ENCODE measurements at places on chromosomes 3 and 15.
A peak's percentile ranks its signal among the peaks of the same experiment; 100 is the strongest.

DNA sequence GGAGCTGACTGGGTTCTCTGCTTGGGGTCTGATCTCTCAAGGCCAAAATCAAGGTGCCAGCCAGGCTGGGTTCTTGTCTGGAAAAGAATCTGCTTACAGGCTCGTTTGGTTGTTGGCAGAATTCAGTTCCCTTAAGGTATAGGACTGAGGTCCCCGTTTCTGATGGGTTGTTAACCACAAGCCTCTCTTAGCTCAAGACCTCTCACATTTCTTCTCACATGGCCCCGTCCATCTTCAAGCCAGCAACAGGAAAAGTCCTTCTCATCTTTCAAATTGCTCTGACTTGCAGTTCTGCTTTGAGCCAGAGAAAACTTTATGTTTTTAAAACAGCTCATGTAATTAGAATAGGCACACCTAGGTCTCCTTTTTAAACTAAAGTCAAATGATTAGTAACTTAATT is 20.4 kb downstream of the UACA start:
- no peak for DNase-seq

DNA sequence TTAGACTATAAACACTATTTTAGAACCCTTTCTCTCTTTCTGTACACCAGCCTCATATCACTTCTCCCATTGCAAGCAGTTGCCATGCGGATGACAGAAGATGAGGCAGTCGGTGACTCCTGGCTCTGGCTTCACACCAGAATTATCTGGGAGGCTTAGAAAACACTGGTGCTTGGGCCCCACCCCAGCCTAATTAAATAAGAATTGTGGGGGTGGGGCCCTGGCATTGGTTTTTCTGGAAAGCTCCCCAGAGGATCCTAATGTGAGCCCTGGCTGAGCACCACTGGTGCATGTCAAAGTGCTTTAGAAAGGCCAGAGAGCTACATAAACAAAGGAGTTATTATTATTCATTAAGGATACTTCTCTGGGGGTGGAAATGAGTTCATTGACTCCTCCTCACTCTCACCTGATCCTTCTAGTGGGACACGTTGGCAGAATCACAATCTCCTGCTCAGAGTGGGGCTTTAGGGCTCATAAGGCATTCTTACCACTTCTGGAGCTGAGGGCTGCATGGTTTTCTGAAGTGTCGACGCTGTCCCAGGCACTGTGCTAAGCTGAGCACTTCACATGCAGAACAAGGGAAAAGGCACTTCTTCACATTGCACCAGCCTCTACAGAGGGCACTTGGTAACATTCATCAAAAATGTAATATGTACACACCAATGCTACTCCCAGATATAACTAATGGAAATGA is 188.5 kb upstream of the TLE3 start:
- no peak for DNase-seq

DNA sequence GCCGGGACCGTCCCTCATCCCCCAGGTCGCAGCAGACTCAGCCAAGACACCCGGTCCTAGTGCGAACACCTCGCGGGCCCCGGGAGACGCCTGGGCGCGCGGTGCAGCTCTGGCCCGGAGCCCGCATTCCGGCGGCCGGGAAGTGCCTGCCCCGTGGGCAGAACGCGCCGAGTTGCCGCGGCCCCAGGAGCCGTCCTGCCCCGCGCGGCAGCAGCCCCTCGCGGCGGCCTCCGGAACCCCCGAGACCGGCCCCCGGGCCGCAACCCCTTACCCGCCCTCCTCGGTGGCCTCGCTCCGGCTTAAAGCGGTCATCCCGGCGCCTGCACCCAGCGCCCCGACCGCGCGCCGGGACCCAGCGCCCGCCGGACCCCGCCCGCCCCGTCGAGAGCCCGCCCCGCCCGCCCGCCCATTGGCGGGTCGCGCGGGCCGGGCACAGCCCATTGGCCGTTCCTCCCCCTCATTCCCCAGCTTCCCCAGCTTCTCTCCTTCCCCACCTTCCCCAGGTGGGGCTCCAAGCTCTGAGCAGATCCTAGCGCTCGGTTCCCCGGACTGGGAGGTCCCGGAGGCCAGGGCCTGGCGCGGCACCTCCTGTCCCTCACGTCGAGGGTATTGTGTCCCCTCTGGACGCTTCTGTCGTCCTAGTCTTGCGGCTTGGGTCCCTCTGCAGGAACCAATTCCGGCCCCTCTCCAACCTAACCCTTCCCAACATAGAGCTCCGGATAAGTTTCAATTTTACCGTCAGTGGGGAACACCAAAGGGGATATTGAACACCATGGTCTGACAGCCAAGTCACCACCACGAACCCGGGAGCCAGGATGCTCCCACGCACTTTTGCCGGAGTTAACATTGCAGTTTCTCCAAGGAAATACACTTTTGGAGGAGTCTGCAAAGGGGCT is at the start of gene GRAMD2A:
Gene GRAMD2A, minus strand, starts transcription at position 328 of the 896 bp plus-strand sequence.
- DNase-seq = no peak

GRCh38 chr3:172787746-172788145 is 37.2 kb downstream of the ECT2 start:
- no peak for DNase-seq

DNA sequence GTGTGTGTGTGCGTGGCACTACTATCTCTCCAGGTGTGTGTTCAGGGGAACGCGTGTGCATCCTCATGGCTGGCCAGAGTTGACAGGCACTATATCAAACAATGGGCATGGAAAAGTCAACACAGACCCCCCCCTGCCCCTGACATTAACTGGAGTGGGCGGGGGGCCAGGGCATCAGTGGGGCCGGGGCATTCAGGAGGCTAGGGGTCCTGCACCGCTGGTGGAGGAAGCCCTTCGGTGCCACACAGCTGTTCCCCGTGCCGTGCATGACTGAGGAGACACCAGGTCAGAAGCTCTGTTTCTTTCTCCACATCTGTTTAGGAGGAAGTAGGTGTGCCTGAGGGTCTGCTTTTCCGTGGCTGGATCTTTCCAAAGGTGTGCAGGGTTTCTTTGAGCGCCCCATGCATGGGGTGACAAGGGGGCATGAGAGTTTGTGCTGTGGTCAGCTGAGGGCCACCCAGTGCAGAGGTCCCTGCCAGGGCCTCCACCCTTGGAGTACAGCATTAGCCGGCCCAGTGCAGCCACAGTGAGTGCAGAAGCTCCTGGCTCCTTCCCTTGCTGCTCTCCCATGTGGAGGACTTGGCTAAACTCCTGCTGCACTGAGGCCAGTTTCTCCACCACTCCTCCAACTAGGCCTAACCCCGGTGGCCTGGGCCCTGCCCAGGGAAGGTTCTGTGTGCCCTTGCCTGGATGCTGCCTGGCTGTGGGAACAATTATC is 7.5 kb downstream of the C3orf22 start:
- DNase-seq = no peak

DNA sequence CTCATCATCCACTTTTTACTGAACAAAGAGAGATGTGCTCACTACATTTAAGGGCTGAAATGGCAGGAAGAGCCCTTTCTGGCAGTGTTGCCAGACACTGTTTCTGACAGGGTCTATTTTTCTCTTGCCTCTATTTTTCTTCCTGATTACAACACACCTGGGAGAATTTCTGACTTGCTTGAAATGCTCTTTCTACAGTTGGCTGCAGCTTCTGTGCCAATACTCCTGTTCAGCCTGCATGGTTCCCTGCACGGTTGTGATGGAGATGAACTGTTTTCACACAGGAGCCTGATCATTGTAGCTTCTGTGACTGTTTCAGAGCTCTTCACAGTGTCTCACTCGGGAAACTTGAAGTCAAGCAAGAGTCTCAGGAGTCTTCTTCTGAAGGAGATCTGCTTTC is 83.0 kb upstream of the DLG1 start:
- no peak for DNase-seq

DNA sequence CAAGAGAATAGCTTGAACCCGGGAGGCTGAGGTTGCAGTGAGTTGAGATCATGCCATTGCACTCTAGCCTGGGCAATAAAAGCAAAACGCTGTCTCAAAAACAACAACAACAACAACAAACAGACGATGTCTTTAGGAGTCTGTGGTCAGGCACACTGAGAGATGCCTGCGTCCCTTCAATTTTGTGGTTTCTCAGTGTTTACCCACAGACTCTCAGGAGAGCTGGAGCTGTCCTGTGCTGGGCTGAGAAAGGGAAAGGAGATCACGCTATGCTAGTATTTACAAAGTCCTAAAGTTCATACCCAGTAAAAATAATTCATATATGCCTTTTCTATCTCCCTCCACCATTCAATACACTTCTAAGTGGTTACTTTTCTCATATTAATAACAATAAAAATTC is 6.3 kb downstream of the LAMP3 start:
- DNase-seq = no peak

- no peak for DNase-seq
Measured at GRCh38 chr3:9192248-9193025, 57.0 kb downstream of the SRGAP3 start.

DNA sequence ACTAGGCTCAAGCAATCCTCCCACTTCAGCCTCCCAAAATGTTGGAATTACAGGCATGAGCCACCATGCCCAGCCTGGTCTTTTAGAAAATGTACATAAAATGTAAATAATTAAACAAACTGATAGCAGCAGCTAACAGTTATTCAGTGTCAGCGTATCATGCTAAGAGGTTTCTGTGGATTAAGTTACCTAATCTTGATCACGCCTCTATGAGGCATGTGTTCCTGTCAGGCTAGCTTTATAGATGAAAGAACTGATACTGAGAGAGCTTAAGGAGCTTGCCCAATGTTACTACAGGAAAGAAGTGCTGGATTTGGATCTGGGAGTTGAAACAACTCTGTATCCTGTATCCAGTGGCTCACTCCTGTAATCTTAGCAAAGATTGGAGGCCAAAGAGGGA is 11.2 kb upstream of the MST1R start:
- no peak for DNase-seq

GRCh38 chr3:161293381-161293780 is 72.3 kb downstream of the NMD3 start:
- no peak for DNase-seq

GRCh38 chr3:171948674-171949073 is 90.7 kb upstream of the FNDC3B start:
- DNase-seq = no peak

- DNase-seq = no peak
Measured at GRCh38 chr3:21330293-21330692, 420.7 kb downstream of the ZNF385D start.

GRCh38 chr3:99172736-99173657 is 271.5 kb upstream of the DCBLD2 start:
- no peak for DNase-seq

DNA sequence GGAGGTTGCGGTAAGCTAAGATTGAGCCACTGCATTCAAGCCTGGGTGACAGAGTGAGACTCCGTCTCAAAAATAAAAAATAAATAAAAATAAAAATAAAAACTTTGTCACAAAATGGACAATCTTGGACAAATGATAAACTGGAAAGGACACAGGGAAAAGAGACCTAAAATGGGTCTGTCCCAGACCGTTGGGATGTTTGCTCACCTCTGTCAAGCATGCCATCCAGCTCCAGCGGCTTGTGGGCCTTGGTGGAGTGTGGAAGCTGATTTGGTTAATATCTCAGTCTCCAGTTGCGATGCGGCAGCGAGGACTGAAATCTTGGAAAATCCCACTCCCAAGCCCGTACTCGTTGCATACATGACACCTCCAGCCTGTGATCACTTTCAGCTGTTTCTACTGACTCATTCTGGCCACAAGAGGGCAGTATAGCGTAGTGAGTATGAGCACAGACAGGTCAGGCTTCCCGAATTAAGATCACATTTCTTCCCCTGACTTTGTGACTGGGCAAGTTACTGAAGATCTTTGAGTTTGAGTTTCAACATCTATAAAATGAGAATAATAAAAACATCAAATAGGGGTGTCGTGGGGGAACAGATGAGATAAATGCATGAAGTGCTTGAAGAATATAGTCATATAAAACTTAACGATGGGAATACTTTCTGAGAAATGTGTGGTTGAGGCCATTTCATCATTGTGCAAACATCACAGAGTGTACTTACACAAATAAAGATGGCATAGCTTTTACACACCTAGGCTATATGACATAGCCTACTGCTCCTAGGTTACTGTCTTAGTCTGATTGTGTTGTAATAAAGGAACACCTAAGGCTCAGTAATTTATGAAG is 19.6 kb upstream of the MOBP start:
- DNase-seq = peak; percentile 41

DNA sequence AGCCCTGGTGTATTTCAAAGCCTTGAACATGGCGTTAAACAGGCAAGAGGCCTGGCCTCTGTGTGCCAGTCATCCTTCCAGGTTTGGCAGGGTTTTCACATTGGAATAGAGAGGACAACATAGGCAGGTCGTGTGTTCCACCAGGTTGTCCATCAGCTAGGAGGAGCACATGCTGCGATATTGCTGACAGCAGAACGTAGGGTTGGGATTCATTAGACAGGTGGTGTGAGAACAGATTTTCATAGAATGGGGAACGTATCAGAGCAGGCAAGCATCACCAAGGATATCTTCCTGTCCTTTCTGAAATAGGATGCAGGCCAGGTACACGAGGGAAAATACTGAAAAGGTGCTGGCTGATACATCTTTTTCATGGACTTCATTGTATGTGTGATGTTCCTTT is 26.4 kb downstream of the MINAR1 start:
- no peak for DNase-seq

DNA sequence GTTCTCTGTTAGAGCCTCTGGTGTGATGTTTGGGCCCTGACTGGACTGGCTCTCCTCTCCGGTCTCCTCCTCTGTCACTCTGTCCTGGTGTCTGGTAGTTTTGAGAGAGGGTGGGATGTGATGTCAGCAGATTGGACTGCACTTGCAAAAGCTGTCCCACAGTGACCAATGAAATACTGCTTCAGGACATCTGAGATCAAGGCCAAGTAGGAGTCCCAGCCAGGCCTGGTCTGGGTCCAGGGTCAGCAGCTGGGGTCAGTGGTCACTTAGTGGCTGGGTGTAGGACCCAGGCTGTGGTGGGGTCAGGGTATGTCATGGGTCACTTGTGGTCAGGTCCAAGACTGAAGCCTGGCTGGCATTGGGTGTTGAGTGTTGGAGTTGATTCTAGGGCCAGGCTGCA is 20.9 kb downstream of the ALDH1L1 start:
- no peak for DNase-seq

GRCh38 chr15:69755551-69756310 is 303.1 kb downstream of the RPLP1 start:
- peak; percentile 74 for DNase-seq

DNA sequence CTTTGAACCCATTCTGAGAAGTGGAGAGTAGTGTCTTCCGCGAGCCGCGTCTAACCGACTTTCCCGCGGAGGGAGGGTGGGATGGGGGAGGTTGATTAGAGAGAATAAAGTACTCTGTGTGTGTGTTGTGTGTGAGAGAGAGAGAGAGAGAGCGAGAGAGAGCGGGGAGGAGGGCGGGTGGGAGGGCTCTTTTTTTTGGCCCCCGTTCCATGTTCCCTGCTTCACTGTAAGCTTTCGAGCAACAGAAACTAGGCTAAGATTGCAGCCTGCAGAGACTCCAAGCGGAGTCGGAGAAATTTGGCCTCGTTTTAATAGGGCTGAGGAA is 1.6 kb upstream of the MEIS2 start:
- no peak for DNase-seq

GRCh38 chr3:43994657-43995546 is 246.8 kb upstream of the TOPAZ1 start:
- DNase-seq = no peak

GRCh38 chr3:185207931-185208746 is 45.7 kb downstream of the EHHADH start:
- no peak for DNase-seq

GRCh38 chr3:25455441-25456132 is 27.5 kb downstream of the RARB start:
- DNase-seq = no peak

All from stimulated activated CD8-positive, alpha-beta memory T cell treated with anti-CD3 and anti-CD28 coated beads, Interleukin-15, amount 100 ng/mL, for 4 hours (primary cell).